NCI-H524 treated with DMSO at 0.1 percent for 48 hours (cell line): ENCODE measurements at places on chromosomes 11 and 22.

DNA sequence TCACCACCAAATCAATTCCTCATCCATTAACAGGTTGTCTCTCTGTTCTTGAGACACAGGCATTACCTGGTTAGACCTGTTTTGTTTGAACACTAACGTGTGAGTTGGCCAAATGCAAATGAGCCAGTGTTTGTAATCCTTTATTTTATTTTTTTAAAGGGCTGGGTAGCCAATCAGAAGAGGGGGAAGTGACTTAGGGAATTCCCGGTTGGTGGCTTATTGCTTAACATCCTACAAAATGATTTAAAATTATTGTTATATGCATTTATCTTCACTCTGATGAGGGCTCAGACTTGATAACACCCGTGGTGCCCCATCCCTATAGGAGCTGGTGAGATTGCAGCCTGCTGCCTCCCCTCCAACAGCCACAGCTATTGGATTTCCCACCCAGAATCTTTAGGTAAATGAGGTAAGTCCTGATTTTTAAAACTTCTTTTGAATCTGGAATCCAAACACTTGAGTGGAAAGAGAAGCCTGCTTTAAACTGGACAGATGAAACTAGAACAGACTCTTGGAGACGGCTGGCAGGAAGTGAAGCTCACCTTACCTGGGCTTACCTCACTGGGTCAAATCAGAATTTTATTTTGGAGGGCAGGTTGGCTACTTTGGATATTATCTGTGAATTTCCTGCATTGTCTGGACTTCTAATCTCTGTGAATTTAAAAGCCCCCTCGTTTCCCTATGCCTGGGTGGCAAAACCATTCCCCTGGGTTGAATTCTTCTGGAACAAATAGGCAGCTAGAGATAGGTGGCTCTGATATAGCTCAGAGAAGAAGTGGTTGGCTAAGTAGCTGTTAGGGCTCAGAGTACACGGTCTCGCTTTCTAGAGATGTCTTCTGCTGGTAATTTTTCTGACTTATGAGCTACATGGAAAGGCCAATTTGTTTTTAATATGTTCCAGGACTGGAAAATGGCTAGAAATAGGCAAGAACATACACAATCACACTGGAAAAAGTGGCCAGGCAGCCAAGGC, at the start of gene EHF:
EHF (plus strand) TSS at position 274 of the 973 bp plus-strand sequence. CDS start 21,538 bp downstream, outside the sequence.
- no peak for DNase-seq

DNA sequence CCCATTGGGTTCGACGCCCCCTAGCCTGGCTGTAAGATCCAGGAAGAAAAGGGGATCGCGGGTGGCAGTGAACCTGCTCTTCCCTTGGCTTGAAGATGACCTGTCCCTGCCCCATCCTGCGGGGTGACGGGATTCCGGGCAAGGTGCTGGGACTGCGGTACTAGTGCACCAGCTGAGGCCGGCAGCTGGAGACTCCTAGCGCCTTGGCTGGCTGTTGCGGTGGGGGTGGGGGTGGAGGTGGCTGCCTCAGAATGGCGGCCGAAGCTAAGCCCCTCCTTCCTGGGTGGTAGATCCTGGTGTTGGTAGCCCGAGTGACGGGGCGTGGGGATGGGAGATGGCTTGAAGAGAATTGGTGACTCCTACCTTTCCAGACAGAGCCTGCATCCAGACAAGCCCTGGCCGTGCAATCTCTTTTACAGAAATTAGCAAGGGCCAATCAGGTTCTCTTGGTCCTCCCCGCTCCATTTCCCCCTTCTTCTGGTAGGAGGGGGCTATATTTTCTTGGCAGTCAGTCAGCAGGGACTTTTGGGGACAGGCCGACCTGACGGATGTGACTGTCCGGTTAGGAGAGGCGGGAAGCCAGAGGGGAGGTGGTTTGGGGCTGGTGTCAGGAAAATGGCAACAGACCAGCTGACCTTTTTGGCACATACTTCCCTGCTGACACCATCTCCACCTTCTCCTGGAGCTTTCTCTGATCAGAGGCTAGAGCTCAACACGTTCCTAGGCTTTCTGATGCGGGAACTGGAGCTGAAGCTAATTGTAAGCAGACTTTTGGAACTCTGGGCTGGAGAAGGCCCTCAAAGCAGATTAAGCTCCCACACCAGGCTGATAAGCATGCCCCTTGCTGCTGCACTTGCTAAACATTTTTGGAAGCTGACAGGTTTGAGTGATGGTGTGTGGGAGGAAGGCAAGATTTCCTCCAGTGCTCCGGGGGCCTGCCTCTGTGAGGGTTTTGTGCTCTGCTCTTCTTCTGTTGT, 2.0 kb downstream of the NAV2 start:
- peak; percentile 25 for DNase-seq

- DNase-seq: no peak
Measured at GRCh38 chr11:61445516-61445915, 15.6 kb downstream of the SDHAF2 start.

GRCh38 chr22:19107730-19108074, 14.5 kb downstream of the DGCR2 start:
- no peak for DNase-seq

DNA sequence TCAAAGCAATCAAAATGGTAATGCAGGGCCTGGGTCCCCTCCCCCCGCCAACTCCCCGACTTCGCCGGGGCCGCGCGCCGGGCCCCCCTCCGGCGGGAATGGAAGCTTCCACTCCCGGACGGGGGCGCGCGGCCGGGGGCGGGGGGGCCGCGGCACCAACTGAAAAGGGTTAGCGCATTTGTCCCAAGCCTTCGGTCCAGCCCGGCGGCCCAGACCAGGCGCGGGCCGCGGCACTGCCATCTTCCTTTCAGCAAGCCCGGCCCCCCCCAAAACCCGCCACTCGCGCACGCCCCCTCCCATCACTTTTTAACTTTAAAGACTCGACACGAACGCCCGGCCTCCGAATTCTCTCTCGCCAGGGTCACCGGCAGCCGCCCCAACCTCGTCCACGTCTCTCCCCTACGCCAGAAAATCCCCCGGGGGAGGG, 2.8 kb downstream of the PHF21B start:
- DNase-seq: no peak

DNA sequence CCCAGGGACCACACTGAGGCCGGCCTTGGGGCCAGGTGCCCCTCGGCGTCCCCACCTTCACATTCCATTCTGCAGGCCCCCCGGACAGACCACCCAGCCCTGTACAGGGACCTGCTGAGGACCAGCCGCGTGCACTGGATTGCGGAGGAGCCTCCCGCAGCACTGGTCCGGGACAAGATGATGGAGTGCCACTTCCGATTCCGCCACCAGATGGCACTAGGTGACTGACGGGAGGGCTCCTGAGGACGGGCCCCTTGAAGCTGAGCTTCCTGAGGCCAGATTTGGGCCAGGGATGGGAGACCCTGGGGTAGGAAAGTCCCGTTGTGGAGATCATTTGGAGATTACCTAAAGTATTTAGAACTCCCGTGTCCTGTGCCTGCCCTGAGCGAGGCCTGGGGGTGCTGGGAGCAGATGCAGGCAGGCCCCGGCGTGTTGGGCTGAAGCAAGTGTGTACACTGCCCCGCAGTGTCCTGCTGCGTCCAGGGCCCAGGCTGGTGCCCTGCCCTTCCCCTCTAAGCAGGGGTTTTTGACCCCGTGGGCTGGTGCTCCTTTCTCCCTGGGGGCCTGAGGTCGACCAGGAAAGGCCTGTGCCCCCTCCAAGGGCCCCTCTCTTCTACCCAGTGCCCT, 20.0 kb downstream of the TRMU start:
- no peak for DNase-seq

- no peak for DNase-seq
Measured at GRCh38 chr22:36056980-36057379, 28.4 kb upstream of the RBFOX2 start.
